CD4-positive, alpha-beta T cell treated with Interleukin-1 beta for 1 hour (primary cell): ENCODE measurements at places on chromosomes 1 and 21.

- no peak for DNase-seq
Measured at GRCh38 chr1:159867664-159868026, 5.2 kb upstream of the VSIG8 start.

DNA sequence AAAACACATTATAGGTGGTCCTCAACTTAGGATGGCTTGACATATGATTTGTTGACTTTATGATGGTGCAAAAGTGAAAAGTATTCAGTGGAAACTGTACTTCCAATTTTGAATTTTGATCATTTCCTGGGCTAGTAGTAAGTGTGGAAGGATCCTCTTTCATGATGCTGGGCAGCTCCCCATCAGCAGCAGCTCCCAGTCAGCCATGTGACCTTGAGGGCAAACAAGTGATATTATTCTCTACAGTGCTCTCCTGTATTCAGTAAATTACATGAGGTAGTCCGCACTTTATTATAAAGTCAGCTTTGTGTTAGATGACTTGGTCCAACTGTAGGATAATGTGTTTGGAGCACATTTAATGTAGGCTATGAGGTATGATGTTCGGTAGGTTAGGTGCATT is 36.4 kb downstream of the SLC22A15 start:
- no peak for DNase-seq

- no peak for DNase-seq
Measured at GRCh38 chr1:42759114-42759513, 7.7 kb downstream of the P3H1 start.

DNA sequence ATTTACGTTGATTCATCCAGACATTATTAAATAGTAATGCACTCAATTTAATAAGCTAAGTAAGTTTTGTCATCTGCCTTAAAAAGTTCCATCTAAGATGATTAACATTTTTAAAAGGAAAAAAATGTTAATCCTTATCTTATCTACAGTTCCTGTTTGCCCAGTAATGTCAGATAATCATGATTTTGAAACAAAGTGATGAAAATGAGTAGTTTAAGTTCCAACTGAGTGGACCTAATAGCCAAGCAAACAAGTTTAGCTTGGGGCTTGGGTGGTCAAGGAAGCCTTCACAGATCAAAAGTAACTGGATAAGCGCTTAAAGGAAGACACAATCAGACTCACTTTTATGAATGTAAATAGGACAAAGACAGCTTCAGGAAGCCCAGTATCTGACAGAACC is 40.5 kb upstream of the JAK1 start:
- no peak for DNase-seq

DNA sequence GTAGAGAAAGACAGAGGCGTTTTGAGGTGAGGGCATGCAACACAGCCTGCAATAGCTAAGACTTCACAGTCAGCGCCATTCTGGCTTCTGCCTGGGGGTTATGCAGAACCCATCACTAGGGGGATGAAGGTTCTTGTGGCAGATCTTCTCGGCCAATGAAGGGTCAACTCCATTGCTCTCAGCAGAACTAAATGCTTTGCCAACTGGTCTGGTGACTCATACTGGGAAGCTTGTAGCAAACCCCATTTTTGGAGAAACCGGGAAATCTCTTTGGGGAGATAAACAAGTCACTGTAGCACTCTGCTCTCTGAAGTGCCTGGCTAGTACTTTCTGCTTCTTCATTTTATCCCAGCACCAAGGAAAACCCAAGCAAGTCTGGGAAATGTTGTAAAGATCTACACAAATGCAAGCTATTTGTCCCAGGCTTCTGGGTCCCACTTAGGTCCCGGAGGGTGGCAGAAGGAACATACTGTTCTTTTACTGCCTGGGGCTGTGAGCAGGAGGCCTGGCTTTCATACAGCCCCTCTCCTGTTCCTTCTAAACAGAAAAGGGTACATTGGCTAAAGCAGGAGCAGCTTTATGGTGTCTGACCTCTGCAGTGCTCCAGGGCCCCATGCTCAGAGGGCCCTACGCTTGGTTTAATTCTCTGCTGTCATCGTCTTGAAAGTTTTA is 28.8 kb downstream of the SHISA4 start:
- DNase-seq = no peak

- no peak for DNase-seq
Measured at GRCh38 chr1:14440731-14441130, 157.8 kb upstream of the KAZN start.
